ENCODE measurements at places on chromosomes 12 and 14.

- no peak for DNase-seq
Measured at GRCh38 chr12:99721715-99722275, 74.2 kb downstream of the GARIN6 start.

- DNase-seq = no peak
Measured at GRCh38 chr14:69882915-69883314, 3.7 kb downstream of the SMOC1 start.

DNA sequence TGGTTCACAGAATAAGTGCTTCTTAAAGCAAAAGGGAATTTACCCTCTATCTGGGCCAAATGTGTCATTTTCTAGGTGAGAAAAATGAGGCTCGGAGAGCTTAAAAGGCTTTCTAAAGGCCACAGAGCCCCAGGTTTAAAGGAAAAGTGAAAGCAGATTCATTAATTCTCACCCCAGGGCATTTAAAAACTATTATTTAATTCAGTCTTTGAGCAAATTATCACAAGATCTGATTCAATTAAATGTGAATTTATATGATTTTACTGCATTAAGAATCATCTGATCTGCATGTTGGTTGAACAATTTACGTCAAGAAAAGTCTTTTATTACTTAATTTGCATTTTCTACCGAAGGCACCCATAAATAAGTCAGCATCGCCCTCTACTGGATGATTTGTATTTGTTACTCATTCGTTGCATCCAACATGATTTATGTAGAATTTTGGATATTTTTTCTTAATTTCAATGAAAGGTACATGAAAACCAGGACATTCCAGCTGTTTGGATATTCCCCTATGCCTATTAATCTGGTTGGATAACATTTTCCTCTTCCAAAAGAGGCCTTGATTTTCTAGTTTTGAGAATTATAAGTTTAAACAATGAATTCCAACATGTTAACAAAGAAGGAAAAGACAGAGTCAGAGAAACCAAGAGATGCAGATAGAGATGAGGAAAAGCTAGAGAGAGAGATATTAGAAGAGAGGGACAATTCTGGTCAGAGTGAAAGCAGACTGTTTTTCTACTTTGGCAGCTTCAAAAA, 19.1 kb upstream of the DHRS7 start:
- DNase-seq = no peak

- DNase-seq = no peak
Measured at GRCh38 chr12:108126990-108127501, 2.0 kb upstream of the WSCD2 start.

- no peak for DNase-seq
Measured at GRCh38 chr14:93944348-93945069, 17.4 kb downstream of the FAM181A start.

DNA sequence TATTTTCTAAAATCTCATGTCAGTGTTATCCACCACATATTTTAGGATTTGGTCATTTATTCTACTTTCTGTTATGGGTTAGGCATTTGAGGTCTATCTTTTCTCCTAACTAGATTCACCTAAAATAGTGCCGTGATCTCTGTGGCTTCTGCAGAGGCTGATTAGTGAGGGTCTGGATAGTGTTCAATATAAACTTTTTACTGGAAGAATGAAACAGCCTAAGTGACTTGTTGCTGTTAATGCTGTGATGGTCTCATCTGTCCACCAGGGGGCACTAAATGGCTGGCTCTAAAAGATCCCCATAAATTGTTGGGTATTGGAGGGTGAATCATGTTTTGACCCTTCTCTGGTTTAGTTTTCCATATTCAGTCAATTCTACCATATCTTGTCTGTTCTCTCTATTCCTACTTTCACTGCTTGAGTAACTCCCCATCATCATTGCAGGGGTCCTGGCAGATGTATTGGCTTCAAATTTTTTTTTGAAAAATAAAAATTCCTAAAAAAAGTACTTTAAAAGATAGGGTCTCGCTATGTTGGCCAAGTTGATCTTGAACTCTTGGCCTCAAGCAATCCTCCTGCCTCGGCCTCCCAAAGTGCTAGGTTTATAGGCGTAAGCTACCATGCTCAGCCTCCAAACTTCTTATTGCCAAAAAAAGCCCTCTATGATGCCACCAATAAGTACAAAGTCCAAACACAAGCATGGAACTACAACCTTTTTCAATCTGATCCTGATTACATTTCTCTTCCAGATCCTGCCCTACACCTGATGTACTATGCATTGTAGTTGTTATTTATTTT, 6.9 kb downstream of the PABPN1 start:
- DNase-seq = peak; percentile 67

GRCh38 chr12:65155784-65156183, 13.6 kb upstream of the LEMD3 start:
- DNase-seq = no peak

GRCh38 chr14:33254861-33255395, 316.2 kb downstream of the NPAS3 start:
- no peak for DNase-seq

GRCh38 chr12:53806721-53807120, 54.9 kb upstream of the CISTR start:
- DNase-seq = no peak

GRCh38 chr12:118120579-118121363, 15.2 kb upstream of the PEBP1 start:
- peak; percentile 55 for DNase-seq

- DNase-seq = peak; percentile 26
Measured at GRCh38 chr14:93032421-93032936, 83.2 kb downstream of the ITPK1 start.

DNA sequence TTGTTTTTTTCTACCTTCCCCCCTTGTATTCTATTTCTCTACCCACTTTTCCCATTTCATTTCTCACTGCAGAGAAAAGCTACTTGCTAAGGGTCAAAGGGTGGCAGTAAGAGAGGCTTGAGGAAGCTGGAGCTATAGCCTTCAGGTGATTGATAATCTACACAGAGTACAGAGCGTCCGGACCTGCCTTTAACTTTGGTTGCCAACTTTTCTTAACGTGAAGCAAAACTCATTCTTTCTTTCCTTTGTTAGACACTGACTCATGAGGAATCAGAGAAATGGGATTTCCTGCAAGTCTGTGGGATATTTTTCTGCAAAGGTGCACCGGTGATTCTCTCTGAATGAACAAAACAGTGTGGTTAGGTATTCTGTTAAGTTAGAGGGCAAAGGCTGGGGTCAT, 133.3 kb downstream of the RMST start:
- no peak for DNase-seq

DNA sequence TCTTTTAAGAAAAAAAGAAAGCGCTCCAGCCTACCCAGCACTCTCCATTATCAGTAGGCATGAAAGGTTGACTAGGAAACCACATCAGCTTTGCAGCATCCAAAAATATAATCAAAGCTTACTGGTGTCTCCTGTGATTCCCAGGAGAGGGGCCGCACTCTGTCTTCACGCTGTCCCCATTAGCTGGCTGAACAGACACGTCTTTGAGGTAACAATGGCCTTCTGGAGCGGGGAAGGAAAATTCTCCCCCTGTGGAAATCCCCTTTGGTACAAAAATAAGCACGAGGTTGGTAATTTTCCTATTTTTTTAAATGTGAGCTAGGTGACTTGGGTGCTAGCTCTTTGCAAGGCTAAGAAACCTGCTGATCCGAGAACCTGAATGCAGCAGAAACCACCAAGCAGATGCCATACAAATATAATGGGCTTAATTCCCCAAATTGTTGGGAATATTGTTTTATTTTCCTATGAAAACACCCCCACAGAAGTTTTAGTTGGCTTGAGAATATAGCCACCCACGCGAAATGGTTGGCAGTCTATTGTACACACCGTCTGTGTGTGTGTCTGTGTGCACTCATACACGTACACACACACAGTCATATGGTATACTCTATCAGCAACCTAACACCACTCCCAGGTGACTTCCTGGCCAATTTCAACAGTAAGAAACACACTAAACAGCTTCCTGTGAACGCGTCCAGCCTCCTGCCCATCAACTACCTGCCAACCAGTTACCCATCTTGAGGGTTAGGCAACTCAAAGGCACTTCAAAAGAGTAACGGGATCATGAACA, 71.2 kb downstream of the KSR2 start:
- DNase-seq = no peak

DNA sequence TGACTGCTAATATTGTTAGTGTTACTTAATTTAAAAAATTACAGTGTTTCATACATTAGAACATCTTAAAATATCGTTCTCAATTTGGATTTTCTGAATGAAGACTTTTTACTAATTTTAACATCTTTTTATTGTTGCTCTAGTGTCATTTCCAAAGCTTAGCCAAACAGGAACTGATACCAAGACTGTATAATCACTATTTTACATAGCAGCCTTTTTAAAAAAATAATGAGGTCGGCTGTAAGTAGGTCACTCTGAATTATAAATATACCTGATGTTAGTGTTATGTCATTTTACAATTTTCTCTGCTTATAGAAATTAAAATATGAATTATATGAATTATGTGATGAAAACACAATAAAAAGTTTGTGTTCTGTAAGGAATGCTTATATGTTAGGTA, 321.5 kb downstream of the TMEM117 start:
- no peak for DNase-seq

DNA sequence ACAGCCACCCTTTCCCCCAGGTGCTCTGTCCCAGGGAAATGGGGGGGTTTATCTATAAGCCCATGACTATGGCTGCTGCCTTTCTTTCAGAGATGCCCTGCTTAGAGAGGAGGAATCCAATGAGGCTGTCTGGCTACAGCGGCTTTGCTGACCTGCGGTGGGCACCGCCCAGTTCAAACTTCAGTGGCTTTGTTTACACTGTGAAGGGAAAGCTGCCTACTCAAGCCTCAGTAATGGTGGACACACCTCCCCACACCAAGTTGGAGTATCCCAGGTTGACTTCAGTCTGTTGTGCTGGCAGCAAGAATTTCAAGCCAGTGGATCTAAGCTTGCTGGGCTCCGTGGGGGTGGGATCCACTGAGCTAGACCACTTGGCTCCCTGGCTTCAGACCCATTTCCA, 869.2 kb downstream of the SLC6A15 start:
- DNase-seq = no peak

DNA sequence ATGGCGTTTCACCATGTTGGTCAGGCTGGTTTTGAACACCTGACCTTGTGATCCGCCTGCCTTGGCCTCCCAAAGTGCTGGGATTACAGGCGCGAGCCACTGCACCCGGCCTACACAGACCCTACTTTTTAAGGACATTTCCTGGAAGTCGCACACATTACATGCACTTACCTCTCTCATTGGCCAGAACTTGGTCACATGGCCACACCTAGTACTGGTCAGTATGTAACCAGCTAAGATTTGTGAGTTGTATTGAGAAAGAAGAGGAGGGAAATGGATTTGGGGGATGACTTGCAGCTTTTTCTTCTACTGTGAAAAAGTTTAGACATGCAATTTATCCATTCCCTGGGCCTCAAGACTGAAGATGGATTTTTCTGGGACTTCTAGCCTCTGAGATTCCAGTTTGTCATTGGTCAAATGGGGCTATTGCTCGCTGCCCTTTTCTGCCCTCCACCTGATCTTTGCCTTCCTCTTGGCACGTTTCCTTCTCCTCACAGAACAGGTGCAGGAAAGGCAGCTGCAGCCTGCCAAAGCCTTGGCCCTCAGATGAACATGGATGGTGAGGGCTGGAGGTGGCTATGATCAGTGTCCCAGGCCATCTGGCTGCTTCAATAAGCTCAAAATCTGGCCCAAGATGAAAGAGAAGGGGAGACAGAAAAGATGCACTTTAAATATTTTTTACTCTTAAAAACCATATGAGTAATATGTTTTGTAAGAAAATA, 7.1 kb upstream of the ZDHHC22 start:
- DNase-seq = no peak

GRCh38 chr14:105492971-105493871, 2.2 kb downstream of the TEDC1 start:
- DNase-seq = no peak
